ENCODE measurements at places on chromosomes 12 and 14.

- no peak for DNase-seq
Observed at GRCh38 chr12:13011098-13011497, 11.0 kb upstream of the HEBP1 start.

DNA sequence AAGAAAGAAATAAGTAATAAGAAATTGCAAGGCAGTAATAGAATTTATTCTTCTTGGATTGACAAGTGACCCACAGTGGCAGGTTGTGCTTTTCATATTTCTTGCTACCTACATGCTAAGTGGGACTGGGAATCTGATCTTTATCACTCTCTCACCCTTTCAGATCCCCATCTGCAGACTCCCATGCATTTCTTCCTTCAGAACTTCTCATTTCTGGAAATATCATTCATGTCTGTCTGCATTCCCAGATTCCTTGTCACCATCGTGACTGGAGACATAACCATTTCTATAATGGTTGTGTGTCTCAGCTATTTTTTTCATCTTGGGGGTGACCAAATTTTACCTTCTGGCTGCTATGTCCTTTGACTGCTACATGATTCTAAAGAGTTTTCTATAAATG is 4.0 kb upstream of the OR6C65 start:
- no peak for DNase-seq

GRCh38 chr14:71322655-71323250 is 415.5 kb downstream of the PCNX1 start:
- peak; percentile 79 for DNase-seq

DNA sequence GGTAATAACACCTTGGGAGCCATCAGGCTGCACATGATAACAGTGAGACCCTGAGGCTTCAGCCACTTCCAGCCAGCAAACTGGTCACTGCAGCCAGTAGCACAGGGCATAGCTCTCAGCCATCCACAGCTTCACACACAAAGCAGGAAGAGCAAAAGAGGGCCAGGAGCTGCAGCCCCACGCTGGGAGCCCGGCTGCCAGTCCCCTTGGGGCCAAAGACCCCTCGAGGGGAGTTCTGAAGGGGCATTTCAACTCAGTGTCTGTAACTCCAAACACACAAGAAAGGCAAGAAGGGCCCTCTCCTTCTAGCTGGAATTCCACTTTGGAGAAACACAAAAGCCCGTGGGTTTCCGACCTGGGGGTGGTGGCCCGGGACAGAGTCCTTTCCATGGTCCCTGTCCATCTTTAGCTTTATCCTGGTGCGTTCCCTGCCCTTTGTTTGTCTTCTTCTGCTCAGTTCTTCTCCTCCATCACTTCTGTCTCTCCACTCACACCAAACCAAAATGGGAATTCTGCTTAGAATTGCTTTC is 151.8 kb upstream of the FKBP4 start:
- DNase-seq, result no peak

GRCh38 chr12:8566525-8566924 is 25.8 kb upstream of the CLEC4E start:
- DNase-seq, result no peak

DNA sequence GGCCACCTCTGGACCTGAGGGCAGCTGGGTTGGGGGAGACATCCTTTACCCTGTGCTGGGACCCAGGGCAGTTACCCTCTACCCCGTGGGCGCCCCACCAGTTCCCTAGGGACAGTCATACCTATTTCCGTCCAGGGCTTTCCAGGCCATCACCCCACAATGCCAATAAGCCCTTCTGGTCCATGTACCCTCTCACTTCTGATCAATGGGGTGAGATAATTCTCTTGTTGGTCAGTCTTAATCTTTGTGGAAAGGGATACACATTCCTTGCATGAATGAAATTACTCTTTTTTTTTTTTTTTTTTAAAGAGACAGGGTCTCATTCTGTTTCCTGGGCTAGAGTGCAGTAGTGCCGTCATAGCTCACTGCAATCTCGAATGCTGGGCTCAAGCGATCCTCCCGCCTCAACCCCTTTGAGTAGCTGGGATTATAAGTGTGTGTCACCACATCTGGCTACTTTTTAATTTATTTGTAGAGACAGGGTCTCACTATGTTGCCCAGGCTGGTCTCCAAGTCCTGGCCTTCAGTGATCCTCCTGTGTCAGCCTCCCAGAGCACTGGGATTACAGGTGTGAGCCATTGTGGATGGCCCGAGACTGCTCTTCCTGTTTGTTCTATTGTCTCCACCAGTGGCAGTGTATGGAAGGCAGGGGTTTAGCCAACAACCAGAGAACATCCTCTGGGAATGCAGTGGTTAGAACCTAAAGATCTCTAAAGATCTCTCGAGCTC is 46.3 kb upstream of the STON2 start:
- DNase-seq, result no peak

DNA sequence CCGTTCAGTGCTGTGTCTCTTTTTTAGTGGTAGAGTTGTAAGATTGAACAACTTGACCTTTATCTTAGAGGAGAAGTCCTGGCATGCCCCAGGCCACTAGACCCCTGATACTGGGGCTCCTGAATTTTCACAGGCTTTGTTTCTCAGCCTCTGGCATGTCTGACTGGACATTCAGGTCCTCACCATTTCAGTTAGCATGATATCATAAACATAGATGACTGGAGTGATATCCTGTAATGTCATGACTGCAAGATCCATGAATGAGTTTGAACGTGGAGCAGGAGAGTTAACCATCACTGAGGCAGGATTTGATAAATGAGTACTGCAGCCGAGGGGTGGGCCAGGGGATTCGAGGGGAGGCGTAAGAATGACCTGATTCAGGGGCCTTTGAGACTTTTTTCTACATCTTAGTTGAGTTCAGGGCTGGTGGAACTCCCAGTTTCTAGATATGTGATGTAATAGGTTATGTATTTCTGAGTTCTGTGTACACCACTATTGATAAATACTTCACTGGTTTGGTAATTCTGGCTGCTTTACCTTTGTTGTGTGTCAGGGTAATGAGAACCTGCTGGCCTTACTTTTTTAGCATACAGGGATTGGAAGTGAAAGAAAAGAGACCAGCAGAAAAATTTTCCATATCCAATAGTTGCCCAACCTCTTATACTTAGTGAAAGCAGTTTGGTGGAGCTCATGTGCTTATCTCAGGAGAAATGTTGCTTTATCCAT is 217.0 kb downstream of the SYNE2 start:
- DNase-seq, result no peak

- no peak for DNase-seq
Observed at GRCh38 chr12:92089559-92089958, 56.1 kb downstream of the BTG1 start.

GRCh38 chr12:25197608-25198007 is 2.6 kb downstream of the ETFRF1 start:
- DNase-seq, result no peak

GRCh38 chr14:102095231-102095870 is 8.5 kb upstream of the HSP90AA1 start:
- no peak for DNase-seq

DNA sequence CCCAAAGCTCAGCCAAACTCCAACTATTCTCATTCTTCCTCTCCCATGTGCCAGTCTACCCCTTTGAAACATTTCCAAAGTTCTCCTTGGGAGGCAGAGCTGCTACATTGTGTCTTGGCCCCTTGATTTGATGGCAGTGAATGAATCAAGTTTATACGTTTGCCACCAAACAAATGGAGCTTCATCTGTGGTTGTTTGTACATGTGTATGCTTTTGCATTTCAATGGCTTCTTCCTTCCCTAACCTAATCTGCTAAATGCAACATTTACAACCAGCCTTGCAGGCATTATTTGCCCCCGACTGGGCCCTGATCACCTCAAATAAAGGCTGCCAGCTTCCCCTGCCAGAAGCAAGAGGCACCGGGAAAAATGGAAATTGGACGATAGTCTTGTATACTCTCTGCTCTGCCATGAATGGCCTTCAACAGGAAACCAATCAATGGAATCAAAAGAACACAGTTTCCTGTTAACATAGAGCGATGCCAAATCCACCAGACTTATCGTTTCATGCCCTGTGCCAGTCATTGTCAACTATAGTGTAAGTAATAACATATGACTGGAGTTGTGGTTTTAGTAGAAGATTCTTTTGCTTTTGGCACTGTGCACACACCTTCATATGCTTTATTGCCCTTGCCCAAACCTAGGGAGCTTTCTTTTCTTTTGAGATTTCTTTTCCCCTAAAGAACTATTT is 97.8 kb downstream of the TMEM30B start:
- no peak for DNase-seq

- no peak for DNase-seq
Observed at GRCh38 chr14:63996625-63997220, 143.9 kb downstream of the SYNE2 start.

- no peak for DNase-seq
Observed at GRCh38 chr14:69710378-69710777, 56.6 kb upstream of the SRSF5 start.

- DNase-seq, result no peak
Observed at GRCh38 chr12:115790526-115790925, 487.0 kb downstream of the MED13L start.

DNA sequence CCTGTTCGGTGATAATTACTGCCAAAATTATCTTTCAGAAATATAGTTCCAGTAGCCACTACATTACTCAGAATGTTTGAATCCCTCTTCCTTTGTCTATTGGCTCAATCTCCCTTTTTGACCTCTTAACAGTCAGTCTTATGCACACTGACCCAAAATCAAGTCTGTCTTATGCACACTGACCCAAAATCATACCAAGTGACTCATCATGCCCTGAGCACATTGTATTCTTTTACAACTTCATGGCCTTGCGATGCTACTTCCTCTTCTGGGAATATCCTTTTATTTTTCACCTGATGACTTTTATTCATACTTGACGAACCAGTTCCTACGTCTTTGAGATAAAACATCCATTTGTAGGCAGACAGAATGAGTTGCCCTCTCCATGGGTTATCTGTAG is 182.3 kb downstream of the NPAS3 start:
- no peak for DNase-seq

- peak; percentile 33 for DNase-seq
Observed at GRCh38 chr12:117148642-117149041, 41.6 kb downstream of the FBXO21 start.

DNA sequence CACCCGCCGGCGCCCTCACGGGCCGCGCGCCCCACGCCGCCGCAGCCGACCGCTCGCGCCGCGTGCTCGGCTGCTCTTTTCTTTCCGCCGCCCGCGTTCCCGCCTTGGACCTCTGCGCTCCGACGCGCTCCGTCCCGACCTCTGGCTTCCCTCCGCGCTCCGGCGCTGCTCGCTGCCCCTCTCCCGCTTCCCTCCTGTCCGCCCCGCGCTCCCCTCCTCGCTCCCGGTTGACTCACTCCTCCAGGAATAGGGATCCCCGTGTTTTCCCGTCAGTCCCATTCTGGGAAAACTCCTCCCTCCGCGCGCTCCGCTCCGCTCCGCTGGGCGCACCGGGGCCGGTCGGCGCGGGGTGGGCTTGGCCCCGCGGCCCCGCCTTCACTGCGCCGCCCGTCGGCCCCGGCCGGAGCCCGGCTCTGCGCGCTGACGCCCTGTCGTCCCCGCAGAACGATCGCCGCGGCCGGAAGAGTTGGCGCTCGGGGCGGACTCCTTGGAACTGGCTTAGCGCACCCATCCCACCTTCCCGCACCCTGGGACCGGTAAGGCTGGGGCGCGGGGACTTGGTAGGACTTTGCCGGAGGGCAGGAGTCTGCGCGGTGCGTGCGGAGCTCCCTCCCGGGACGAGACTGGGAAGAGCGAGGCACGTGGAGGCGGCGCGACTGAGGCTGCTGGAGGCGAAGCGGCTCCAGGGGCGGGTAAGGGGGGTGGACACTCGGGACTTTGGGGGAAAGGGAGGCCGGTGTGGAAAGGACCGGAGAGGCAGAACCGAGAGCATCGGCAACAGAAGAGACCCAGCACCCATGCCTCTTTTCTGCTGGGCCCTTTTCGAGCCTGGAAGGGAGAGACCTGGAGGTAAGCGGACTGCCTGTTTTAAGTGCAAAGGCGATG is 550 bp downstream of the TEAD4 start:
- DNase-seq, result peak; percentile 72

GRCh38 chr14:80047761-80048160 is 163.5 kb downstream of the DIO2 start:
- no peak for DNase-seq

GRCh38 chr14:105281371-105282097 is 19.3 kb downstream of the BRF1 start:
- DNase-seq, result no peak

DNA sequence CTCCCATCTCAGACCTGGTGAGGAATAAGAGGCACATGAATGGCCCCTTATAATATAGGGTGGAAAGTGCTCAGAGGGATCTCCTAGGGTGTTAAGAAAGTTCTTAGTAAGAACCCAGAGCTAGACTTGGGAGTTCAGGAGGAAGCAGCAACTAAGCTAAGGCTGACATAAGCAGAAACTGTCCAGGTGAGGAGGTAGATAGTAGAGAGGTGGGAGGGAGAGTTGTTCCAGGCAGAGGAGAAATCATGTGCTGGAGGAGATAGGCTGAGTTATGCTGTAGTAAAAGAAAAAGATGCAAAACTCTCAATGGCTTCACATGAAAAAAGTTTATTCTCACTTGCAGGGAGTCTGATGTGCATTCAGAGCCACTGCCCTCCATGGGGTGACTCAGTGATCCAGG is 50.7 kb downstream of the FOS start:
- no peak for DNase-seq

DNA sequence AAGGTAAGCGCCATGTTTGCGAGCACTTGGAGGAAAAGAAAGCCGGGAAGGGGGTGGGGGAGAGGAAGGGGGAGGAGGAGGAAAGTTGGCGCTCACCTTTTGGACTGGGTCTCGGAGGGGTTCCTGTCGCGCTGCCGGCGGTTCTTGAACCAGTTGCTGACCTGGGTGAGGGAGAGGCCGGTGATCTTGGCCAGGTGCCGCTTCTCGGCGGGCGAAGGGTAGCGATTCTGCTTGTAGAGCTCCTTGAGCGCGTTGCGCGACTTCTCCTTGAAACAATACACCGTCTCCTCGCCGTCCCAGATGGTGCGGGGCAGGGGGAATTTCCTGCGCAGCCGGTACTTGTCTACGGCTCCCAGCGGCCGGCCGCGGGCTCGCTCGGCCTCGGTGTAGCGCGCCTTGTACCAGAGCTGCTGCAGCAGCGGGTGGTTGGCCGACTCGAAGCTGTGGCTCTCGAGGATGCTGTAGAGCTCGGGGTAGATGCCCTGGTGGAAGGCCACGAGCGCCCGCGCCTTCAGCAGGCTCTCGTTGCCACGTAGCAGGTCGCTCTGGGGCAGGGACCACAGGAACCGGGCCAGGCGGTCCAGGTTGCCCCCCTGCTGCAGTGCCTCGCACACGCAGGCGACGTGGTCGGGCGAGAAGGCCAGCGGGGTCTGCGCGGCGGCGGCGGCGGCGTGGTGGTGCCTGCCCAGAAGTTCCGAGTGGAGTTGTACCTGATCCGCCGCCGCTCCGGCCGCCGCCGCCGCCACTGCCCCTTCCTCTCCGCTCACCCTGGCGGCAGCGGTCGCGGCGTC is 840 bp downstream of the SIX4 start:
- peak; percentile 68 for DNase-seq

GRCh38 chr14:99237288-99237687 is 34.7 kb downstream of the BCL11B start:
- DNase-seq, result no peak

- DNase-seq, result no peak
Observed at GRCh38 chr12:76637807-76638206, 78.2 kb upstream of the OSBPL8 start.

DNA sequence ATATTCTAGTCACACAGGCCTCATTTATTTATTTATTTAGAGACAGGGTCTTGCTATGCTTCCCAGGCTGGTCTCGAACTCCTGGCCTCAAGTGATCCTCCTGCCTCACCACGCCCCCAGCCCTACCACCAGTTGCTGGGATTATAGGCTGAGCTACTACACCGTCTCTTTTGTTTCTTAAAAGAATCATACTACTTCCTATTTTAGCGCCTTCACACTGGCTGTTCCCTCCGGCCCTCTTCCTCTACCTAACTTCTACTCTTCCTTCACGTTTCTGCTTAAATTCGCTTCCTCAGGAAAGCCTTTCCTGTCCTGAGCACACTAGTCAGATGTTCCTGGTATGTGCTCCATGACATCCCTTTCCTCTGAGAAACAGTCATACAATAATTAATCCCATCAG is 6.4 kb upstream of the MRPL42 start:
- DNase-seq, result no peak

All from kidney (tissue), 22 donors.